Spleen (tissue), 13 donors: ENCODE measurements at places on chromosomes 3 and 15. TPM values are rescaled to one million over a fixed set of nuclear protein-coding genes. Genes with fewer than 3 reads are reported as not detected.

Gene TEX264
- total RNA-seq: 41.4 TPM

Gene GOLGA8T
- total RNA-seq: not detected

Gene CYFIP1
- total RNA-seq: 88.9 TPM

Gene RPL32
- 1,504 TPM for total RNA-seq

Gene CCR3
- 1.7 TPM for total RNA-seq

Gene BDH1
- total RNA-seq: 15.4 TPM

Gene HHATL
- not detected for total RNA-seq

Gene SCN11A
- total RNA-seq: 5.4 TPM

Gene ALG1L2
- total RNA-seq: not detected

GRCh38 chr15:40330368-40330836 lies 6.9 kb downstream of the INAFM2 start:
- H3K36me3 ChIP-seq: peaks cover 4% of the 10 kb centered on the region
- no peak for DNase-seq
- no peak overlapping the region for H3K4me3 ChIP-seq
- peaks cover 100% of the 10 kb centered on the region for H3K4me1 ChIP-seq

DNA sequence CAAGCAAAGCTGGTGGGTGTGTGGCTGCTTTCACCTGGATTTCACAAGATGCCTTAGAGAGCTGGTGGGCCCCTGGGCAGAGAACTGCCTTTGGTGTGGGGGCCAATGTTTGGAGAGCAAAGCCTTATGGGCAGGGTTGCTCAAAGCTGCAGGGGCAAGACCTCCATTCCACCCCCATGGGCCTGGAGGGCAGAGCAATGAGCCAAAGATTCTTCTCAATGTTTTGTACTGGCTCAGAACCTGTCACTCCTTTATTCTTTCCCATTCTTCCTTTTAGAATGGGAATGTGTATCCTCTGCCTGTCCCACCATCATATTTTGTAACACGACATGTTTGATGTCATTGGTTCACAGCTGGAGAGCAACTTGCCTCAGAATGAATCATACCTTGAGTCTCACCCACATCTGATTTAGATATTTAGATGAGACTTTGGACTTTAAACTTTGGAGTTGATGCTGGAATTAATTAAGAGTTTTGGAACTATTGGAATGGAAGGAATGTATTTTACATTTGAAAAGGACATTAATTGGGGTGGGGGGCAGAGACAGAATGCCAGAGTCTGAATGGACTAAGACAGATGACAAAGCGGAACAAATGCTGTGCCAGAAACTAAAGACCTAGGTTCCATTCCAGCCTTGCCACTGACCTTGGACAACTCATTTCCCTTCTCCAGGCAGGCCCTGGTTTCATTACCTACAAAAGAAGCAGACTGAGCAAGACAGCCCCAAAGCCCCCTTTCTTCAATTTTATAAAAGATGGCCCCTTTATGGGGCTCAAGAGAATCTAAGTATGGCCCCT lies 72.9 kb downstream of the DAPK2 start:
- DNase-seq: peak; percentile 18
- H3K4me1 ChIP-seq: peaks cover 12% of the 10 kb centered on the region
- H3K36me3 ChIP-seq: peaks cover 26% of the 10 kb centered on the region

GRCh38 chr3:24012589-24013269 lies 67.6 kb downstream of the NR1D2 start:
- no peaks in the 10 kb centered on the region for H3K36me3 ChIP-seq
- no peaks in the 10 kb centered on the region for H3K4me1 ChIP-seq
- no peak for DNase-seq
- no peaks in the 10 kb centered on the region for H3K27me3 ChIP-seq
- no peak overlapping the region for H3K4me3 ChIP-seq

DNA sequence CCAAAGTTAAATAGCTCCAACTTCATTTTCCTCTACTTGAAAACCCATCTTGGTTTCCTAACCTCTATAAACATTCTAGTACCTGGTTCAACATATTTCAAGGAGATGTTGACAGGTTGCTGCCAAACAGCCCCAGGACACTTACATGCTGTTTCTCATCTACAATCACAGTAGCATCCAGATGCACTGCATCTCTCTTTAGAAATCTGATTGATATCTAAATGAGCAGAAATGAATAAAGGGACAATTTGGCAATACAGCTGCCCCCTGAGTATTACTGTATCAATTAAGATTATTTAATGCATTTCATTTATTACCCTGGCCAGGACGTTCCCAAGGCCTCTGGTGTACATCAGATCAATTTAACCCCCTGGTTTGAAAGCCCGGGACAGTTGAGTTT lies 74.0 kb downstream of the SSR3 start:
- H3K4me3 ChIP-seq: no peak overlapping the region
- H3K27ac ChIP-seq: no peak overlapping the region
- peaks cover 27% of the 10 kb centered on the region for H3K4me1 ChIP-seq
- no peaks in the 10 kb centered on the region for H3K27me3 ChIP-seq
- H3K36me3 ChIP-seq: no peaks in the 10 kb centered on the region

DNA sequence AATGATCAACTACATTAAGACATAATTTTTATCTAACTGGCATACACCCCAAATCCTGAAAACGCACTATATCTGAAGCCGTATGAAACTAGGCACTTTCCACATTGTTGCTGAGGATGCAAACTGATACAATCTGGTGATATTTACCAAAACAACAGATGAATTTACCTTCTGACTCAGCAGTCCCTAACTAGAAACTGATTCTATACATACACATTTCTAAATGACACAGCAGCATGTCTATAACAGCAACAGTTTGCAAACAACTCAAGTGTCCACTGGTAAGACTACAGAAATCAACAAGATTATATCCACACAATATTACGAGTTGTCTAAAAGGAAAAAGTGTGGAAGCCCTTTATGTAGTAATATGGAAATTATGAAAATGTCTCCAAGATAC lies 22.9 kb downstream of the SECISBP2L start:
- DNase-seq: no peak
- H3K27ac ChIP-seq: no peak overlapping the region
- H3K4me3 ChIP-seq: no peak overlapping the region
- no peaks in the 10 kb centered on the region for H3K27me3 ChIP-seq
- H3K36me3 ChIP-seq: peaks cover 14% of the 10 kb centered on the region

DNA sequence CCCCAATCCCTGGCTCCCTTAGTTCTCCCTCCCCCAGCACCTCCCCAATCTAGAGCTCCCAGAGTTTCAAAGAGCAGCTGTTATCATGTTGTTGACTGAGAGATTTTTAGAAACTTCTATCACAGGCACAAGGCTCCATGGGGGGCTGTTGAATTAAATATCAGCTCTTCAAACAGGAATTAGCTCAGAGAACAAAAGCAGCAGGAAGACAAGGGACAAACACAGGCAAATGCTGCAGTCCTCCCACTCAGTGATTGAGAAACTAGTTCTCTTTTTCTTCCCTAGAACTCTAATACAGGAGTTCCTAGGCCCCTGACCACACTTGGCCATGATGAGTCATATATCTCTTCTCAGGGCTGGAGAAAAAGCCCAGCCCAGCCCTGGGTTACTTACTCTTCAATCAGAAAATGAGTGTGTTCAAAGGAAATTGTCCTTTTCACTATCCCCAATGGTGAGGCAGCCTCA lies 262.1 kb downstream of the IGSF11 start:
- no peaks in the 10 kb centered on the region for H3K36me3 ChIP-seq
- no peaks in the 10 kb centered on the region for H3K27me3 ChIP-seq

- no peak for DNase-seq
- no peaks in the 10 kb centered on the region for H3K27me3 ChIP-seq
- H3K4me1 ChIP-seq: peaks cover 8% of the 10 kb centered on the region
- H3K36me3 ChIP-seq: no peaks in the 10 kb centered on the region
- H3K4me3 ChIP-seq: no peak overlapping the region
Observed at GRCh38 chr3:177089110-177089509, 108.2 kb downstream of the TBL1XR1 start.

GRCh38 chr3:17642474-17642873 lies 100.0 kb downstream of the TBC1D5 start:
- no peak overlapping the region for H3K4me3 ChIP-seq
- H3K36me3 ChIP-seq: no peaks in the 10 kb centered on the region
- no peak for DNase-seq

GRCh38 chr3:154025007-154025406 lies 96.2 kb upstream of the ARHGEF26 start:
- H3K4me1 ChIP-seq: no peaks in the 10 kb centered on the region
- no peak for DNase-seq
- H3K4me3 ChIP-seq: no peak overlapping the region

DNA sequence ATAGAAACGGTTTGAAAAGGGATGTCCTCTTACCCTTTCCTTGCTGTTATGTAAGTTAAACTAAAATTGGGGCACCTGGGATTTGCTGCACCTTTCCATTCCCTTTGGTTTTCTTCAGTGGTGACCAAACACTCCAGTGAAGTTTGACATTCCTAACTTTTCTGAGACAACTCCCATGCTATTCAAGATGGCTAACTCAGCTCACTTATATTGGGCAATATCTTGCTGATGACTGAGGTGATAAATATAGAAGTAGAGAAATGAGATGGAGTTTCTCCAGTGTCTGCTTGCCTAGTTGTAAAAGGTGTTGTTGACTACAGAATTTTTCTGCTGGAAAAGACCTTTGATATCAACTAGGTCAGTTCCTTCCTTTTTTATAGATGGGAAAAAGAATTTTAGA lies 291.8 kb downstream of the GAP43 start:
- DNase-seq: no peak
- H3K4me1 ChIP-seq: no peaks in the 10 kb centered on the region
- no peaks in the 10 kb centered on the region for H3K27me3 ChIP-seq
- no peak overlapping the region for H3K4me3 ChIP-seq

- peak overlapping the region; percentile 35 for H3K27ac ChIP-seq
- H3K4me1 ChIP-seq: no peaks in the 10 kb centered on the region
- H3K36me3 ChIP-seq: no peaks in the 10 kb centered on the region
- no peaks in the 10 kb centered on the region for H3K27me3 ChIP-seq
Observed at GRCh38 chr3:100020876-100021644, 93.2 kb downstream of the FILIP1L start.

- peak overlapping the region; percentile 93 for H3K27ac ChIP-seq
- H3K4me1 ChIP-seq: peaks cover 49% of the 10 kb centered on the region
- H3K27me3 ChIP-seq: no peaks in the 10 kb centered on the region
- no peak overlapping the region for H3K4me3 ChIP-seq
Observed at GRCh38 chr3:129122412-129123011, 908 bp upstream of the RAB43 start.

- no peaks in the 10 kb centered on the region for H3K27me3 ChIP-seq
- no peaks in the 10 kb centered on the region for H3K36me3 ChIP-seq
- no peak overlapping the region for H3K27ac ChIP-seq
- no peak overlapping the region for H3K4me3 ChIP-seq
Observed at GRCh38 chr15:26113296-26113695, 250.2 kb upstream of the ATP10A start.

- H3K27ac ChIP-seq: no peak overlapping the region
- peak; percentile 67 for DNase-seq
- no peaks in the 10 kb centered on the region for H3K36me3 ChIP-seq
- peaks cover 48% of the 10 kb centered on the region for H3K27me3 ChIP-seq
Observed at GRCh38 chr15:68558318-68559305, 20.2 kb upstream of the CORO2B start.

DNA sequence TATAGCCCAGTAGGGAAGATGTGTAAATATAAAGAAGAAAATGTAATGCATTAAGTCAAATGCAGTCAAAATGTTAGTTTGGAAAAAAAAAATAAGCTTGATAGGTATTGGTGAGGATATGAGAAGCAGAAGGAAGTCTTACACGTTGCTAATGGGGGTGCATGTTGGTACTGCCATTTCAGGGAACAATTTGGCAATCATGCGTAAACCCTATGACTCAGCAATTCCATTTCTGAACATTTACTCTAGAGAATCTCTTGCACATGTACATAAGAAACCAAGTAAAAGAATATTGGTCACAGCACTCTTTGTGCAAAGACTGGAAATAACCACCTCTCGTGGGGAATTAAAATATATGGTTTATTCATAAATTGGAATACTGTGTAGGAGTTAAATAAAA lies 35.5 kb upstream of the TIMP4 start:
- no peak overlapping the region for H3K4me3 ChIP-seq
- H3K27ac ChIP-seq: no peak overlapping the region
- H3K27me3 ChIP-seq: no peaks in the 10 kb centered on the region
- H3K36me3 ChIP-seq: no peaks in the 10 kb centered on the region
- peaks cover 3% of the 10 kb centered on the region for H3K4me1 ChIP-seq

DNA sequence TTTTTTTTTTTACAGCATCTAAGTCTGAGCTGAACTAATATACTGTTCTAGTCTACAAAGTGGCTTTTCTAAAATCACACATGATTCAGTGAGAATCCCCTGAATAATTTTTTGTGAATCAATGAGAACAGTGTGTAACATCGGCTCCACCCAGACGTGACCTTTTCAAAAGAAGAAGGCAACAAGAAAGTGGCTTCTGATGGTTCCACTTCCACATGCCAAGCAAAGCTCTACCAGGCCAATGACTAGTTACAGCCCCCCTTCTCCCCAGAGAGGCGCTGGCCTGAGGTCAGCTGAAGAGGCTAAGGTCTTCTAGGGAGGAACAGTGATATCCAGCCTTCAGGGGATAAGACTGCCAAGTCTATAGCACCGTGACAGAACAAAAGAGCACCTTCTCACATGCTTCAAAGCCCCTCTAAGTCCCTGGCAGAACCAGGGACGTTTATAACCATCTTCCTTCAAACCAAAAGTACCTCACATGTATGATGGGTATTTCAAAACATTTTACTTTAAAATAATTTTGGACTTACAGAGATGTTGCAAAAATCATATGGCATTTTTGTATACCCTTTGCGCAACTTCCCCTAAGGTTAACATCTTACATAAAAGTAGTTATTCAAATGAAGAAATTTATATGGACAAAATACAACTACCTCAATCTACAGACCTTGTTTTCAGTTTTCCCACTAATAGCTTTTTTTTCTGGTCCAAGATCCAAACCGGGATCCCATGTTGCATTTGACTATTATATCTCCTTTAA lies 177.9 kb downstream of the OSBPL10 start:
- H3K27ac ChIP-seq: no peak overlapping the region
- H3K36me3 ChIP-seq: no peaks in the 10 kb centered on the region
- no peak for DNase-seq
- no peak overlapping the region for H3K4me3 ChIP-seq
- H3K4me1 ChIP-seq: peaks cover 17% of the 10 kb centered on the region

DNA sequence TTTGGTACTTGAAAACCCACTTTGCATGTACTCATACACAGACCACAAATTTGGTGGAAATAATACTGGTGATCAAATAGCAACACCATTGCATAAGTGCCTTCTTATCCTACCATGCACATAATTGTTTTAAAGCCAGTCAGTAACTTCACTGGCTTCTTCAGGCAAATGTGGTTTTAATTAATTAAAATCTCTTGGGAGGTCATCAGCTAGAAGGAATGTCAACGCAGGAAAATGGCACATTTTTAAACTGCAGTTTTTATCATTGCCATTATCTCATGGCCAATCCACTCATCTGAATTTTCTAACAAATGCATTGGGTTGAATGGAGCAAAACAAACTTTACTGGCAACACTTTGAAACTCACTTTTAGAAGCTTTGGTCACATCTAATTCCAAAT lies 105.7 kb upstream of the ZPLD1 start:
- H3K4me1 ChIP-seq: no peaks in the 10 kb centered on the region
- no peak overlapping the region for H3K4me3 ChIP-seq
- H3K36me3 ChIP-seq: no peaks in the 10 kb centered on the region
- no peak overlapping the region for H3K27ac ChIP-seq

- peak overlapping the region; percentile 90 for H3K27ac ChIP-seq
- no peaks in the 10 kb centered on the region for H3K36me3 ChIP-seq
- no peak overlapping the region for H3K4me3 ChIP-seq
- H3K27me3 ChIP-seq: no peaks in the 10 kb centered on the region
Observed at GRCh38 chr15:67120839-67121643, 55.6 kb downstream of the SMAD3 start.
